ENCODE measurements at places on chromosomes 7 and 10. TPM values are rescaled to one million over a fixed set of nuclear protein-coding genes. Genes with fewer than 3 reads are reported as not detected.

GRCh38 chr7:1697499-1698125, 27.5 kb downstream of the ELFN1 start:
- DNase-seq = no peak

GRCh38 chr7:151104411-151105235, 18.3 kb downstream of the AGAP3 start:
- DNase-seq = no peak

- DNase-seq = no peak
These were observed 69.1 kb upstream of the FOXP2 start for GRCh38 chr7:114345494-114345893.

- DNase-seq = no peak
These were observed 131.1 kb upstream of the SHH start for GRCh38 chr7:155943251-155943899.

BCL7B gene
- 34.6 TPM for polyA plus RNA-seq
